ENCODE measurements at places on chromosomes 7 and 10.
A peak's percentile ranks its signal among the peaks of the same experiment; 100 is the strongest.

GRCh38 chr7:33904681-33905388 lies 504 bp upstream of the BMPER start:
- peak; percentile 44 for DNase-seq
- H3K27me3 ChIP-seq, result no peaks in the 10 kb centered on the region
- peak overlapping the region; percentile 88 for H3K27ac ChIP-seq
- H3K4me1 ChIP-seq, result peaks cover 18% of the 10 kb centered on the region

DNA sequence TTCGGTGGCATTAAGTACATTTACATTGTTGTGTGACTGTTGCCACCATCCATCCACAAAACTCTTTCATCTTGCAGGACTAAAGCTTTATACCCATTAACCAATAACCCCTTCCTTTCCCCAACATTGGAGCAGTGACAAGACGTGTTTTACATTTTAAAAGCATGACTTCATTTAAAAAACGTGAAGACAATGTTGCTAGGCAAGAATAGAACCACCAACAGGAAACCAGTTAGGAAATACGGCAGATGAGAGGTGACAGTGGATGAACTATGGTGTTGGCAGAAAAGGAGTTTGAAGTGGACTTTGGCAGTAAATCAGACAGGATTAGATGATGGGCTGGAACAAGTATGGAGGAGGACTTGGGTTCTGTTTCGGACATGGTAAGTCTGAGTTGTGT lies 17.0 kb downstream of the TMEM236 start:
- no peaks in the 10 kb centered on the region for H3K27me3 ChIP-seq
- DNase-seq, result peak; percentile 72
- H3K4me1 ChIP-seq, result no peaks in the 10 kb centered on the region
- no peak overlapping the region for H3K27ac ChIP-seq
- H3K4me3 ChIP-seq, result no peak overlapping the region
- no peaks in the 10 kb centered on the region for H3K36me3 ChIP-seq

- no peak for DNase-seq
- no peaks in the 10 kb centered on the region for H3K36me3 ChIP-seq
- no peak overlapping the region for H3K27ac ChIP-seq
- no peak overlapping the region for H3K4me3 ChIP-seq
These were observed 148.8 kb upstream of the NRP1 start for GRCh38 chr10:33483124-33483815.

DNA sequence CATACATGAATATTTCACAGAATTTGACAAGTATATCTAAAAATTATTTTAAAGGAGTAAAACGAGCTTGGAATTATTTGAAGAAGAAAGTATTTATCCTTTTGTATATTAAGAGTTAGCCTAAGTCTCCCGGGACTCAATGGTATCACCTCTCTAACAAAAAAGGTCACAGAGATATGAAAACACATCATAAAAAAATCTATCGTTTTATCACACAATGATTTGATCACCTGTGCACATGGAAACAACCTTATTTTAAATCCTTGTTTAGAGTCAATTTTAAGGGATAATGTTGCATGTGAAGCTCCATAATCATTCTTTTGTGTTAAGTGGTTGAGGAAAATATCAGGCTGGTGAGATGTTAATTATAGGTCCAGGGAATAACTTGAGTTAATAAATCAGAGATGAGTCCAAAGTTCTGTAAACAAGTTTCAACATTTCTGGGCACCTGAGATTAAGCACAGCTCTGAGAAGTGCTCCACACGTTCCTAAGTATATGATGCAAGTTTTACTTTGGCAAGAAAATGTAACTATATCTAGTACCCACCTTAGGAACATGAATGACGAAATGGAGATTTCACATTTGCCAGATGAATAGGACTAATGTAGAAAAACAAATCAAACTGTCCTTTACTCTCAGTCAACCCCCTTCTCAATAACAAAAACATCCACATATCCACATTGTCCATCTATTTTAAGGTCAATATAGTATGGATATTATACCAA lies 148.5 kb upstream of the AKR1E2 start:
- no peaks in the 10 kb centered on the region for H3K4me1 ChIP-seq

GRCh38 chr7:80150611-80151273 lies 16.1 kb downstream of the GNAI1 start:
- no peaks in the 10 kb centered on the region for H3K36me3 ChIP-seq
- no peaks in the 10 kb centered on the region for H3K27me3 ChIP-seq
- H3K4me1 ChIP-seq, result peaks cover 43% of the 10 kb centered on the region
- DNase-seq, result peak; percentile 80

DNA sequence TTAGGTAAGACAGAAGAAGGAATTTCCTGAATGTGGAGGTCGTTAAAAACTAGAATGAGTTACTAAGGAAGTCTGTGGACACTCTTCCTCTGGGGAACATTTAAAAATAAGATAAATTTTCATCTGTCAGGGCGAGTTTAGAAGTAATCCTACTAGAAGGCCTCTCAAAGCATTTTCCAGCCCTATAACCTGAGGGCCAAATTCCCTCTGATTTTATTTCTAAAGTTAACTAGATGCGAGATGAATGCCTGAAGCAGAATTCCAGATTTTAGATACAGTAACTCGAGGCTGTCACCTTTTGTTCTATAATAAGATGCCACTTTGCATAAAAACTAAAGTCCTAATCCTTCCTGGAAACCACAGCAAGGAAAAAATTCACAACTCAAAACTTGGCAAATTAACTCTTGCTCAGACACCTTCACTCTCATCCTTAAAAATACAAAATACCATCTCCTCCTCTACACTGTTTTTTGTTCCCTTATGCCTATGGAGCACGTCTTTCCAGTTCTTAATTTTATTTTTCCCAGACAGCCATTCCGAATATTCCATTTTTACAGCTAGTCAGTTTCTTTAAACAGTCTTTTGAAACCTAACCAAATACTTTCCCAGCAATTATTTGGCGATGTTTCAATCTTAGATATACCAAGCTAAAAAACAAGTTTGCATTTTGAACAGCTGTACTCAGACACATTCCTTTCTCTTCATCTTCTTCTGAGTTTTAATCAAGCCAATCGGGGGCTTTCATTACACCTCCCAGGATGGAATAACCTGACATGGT lies 420.7 kb upstream of the NFE2L3 start:
- no peaks in the 10 kb centered on the region for H3K36me3 ChIP-seq
- H3K4me1 ChIP-seq, result no peaks in the 10 kb centered on the region
- H3K27ac ChIP-seq, result no peak overlapping the region
- H3K4me3 ChIP-seq, result no peak overlapping the region
- peak; percentile 36 for DNase-seq

GRCh38 chr7:52064493-52064892 lies 747.9 kb upstream of the COBL start:
- no peak overlapping the region for H3K4me3 ChIP-seq
- no peaks in the 10 kb centered on the region for H3K27me3 ChIP-seq
- H3K27ac ChIP-seq, result no peak overlapping the region
- no peaks in the 10 kb centered on the region for H3K4me1 ChIP-seq
- no peak for DNase-seq
- no peaks in the 10 kb centered on the region for H3K36me3 ChIP-seq
